ENCODE measurements at places on chromosomes 2 and 18.
A peak's percentile ranks its signal among the peaks of the same experiment; 100 is the strongest.

- no peak overlapping the region for H3K27ac ChIP-seq
- peak; percentile 95 for DNase-seq
- H3K4me3 ChIP-seq, result no peak overlapping the region
- H3K36me3 ChIP-seq, result no peaks in the 10 kb centered on the region
These were observed 22.5 kb upstream of the ACVR1 start for GRCh38 chr2:157898591-157898996.

DNA sequence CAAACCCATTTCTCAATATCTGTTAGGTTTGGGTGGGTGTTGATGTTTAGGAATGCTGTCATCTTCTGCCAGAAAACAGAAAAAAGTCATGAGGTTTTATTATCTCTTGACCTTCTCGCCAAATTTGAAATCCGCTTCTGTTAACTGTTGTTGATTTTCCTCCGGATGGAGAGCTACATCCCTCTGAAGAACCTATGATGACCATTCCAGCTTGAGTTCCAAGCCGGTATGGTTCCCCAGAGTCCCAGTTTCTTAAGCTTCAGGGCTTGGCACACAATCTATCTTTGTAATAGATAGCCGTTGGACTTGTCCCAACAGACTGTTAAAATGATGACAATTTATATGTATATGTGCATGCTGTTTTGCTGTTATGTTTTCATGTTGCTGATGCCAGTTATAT is 1201.0 kb downstream of the LRP1B start:
- no peak overlapping the region for H3K4me3 ChIP-seq
- H3K36me3 ChIP-seq, result no peaks in the 10 kb centered on the region
- no peaks in the 10 kb centered on the region for H3K27me3 ChIP-seq
- H3K27ac ChIP-seq, result no peak overlapping the region
- H3K4me1 ChIP-seq, result no peaks in the 10 kb centered on the region
- DNase-seq, result no peak

- no peak overlapping the region for H3K27ac ChIP-seq
- no peaks in the 10 kb centered on the region for H3K4me1 ChIP-seq
- DNase-seq, result no peak
These were observed 157.7 kb upstream of the SERPINE2 start for GRCh38 chr2:224196810-224197209.

GRCh38 chr2:140567734-140568133 is 1563.1 kb downstream of the LRP1B start:
- no peaks in the 10 kb centered on the region for H3K36me3 ChIP-seq
- no peak overlapping the region for H3K4me3 ChIP-seq
- no peaks in the 10 kb centered on the region for H3K27me3 ChIP-seq
- peak; percentile 20 for DNase-seq

GRCh38 chr2:7119132-7119835 is 202.1 kb downstream of the RNF144A start:
- H3K36me3 ChIP-seq, result no peaks in the 10 kb centered on the region
- H3K4me1 ChIP-seq, result no peaks in the 10 kb centered on the region
- peak; percentile 13 for DNase-seq
- H3K4me3 ChIP-seq, result no peak overlapping the region
- no peaks in the 10 kb centered on the region for H3K27me3 ChIP-seq
- H3K27ac ChIP-seq, result no peak overlapping the region

DNA sequence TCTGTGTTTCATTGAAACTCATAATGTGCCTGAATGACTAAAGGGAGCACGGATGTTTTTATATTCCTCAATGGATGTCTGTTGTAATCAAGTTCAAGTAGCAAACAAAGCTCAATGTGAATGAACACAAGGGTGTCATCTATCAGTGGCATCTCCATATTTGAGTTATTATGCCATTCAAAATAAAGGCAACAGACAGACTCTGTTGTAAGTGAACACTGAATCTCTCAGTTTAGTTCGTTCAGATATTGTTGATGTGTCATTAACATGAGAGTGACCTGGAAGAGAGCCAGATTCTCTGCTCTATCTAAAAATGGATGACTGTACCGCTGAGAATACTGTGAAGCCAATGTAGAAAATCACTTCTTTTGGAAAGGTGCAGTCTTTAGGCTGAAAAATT is 118.7 kb downstream of the NUP35 start:
- H3K27ac ChIP-seq, result no peak overlapping the region
- peak; percentile 58 for DNase-seq
- no peaks in the 10 kb centered on the region for H3K36me3 ChIP-seq
- H3K4me1 ChIP-seq, result no peaks in the 10 kb centered on the region

- no peak overlapping the region for H3K27ac ChIP-seq
- no peak overlapping the region for H3K4me3 ChIP-seq
- no peaks in the 10 kb centered on the region for H3K36me3 ChIP-seq
These were observed 37.9 kb downstream of the SLC38A11 start for GRCh38 chr2:164917296-164917903.

All from IMR-90 (cell line).